Breast epithelium (tissue), 4 donors: ENCODE measurements at places on chromosomes 5 and 9. TPM values are rescaled to one million over a fixed set of nuclear protein-coding genes. Genes with fewer than 3 reads are reported as not detected.

ZNF474 gene
- total RNA-seq = 0.48 TPM

SLC45A2 gene
- not detected for total RNA-seq

NR2F1-AS1 gene
- 17.4 TPM for total RNA-seq

FOXI1 gene
- total RNA-seq = not detected
